ENCODE measurements at places on chromosomes 2 and 18.

GRCh38 chr2:175793648-175794047 lies 208.4 kb downstream of the LNPK start:
- DNase-seq = no peak

DNA sequence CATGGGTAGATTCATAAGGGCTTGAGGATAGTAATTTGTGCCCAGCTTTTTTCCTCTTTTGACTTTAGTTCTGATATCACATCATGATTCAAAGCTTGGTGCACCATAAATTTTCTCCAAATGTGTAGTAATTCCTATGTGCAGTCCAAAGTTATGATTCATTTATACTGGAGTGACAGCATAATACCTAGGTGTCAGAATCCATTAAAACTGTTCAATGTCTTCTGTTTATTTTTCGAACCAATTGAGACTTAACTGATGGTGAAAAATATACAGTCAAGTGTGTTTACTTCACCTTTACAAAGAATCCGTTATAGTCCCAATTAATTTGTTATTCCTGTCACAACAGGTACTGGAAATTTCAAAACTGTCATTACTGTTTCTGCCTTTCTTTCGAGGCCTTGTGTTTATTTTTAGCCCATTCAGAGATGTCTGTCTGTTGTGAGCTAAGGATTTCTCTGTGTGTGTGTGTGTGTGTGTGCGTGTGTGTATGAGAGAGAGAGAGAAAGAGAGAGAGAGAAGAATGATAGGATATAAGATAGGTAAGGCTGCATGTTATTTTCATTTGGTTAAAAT lies 389.7 kb upstream of the ATP5MC3 start:
- no peak for DNase-seq

- DNase-seq = no peak
Measured at GRCh38 chr2:12099374-12099773, 352.9 kb downstream of the LPIN1 start.

DNA sequence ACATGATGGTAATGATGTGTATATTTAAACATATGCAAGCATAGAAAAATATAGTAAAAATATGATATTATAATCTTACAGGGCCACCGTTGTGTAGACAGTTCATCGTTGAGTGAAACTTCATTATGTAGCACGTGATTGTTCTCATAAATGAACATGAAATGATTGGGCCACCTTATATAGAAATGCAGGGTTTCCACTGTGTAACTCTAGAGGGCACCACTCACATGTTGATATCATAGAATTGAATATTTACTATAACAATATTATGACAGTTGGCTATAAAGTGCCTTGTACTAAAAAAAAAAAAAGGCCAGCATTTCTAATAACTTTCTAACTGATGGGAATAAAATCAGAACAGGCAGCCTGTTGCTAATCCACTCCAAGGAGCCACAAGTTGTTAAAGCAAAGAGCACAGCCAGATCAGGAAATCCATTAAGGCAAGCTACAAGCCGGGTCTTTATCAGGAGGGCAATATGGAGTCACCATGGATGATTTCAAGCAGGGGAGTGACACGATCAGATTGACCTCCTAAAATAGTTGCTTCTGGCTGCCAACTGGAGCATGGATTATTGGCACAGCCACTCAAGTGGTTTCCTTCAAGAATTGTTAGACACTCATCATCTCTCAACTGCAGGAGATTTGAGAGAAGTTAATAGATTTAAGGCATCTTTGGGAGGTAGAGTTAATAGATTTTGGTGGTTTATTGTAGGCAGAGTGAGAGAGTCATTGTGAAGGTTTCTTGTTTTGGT lies 16.7 kb downstream of the IL1F10 start:
- DNase-seq = no peak

- DNase-seq = no peak
Measured at GRCh38 chr2:54577035-54577434, 120.9 kb downstream of the SPTBN1 start.

DNA sequence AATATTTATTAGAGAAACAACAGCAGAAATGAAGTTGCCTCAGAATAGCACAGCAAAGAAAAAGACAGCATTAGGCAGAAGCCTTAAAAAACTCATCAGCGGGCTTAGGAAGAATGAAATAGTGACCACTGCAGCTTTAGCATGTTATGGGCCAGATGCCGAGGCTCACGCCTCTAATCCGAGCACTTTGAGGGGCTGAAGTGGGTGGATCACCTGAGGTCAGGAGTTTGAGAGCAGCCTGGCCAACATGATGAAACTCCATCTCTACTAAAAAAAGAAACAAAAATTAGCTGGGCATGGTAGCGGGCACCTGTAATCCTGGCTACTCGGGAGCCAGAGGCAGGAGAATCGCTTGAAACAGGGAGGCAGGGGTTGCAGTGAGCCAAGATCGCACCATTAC lies 32.4 kb downstream of the AP1S3 start:
- no peak for DNase-seq

DNA sequence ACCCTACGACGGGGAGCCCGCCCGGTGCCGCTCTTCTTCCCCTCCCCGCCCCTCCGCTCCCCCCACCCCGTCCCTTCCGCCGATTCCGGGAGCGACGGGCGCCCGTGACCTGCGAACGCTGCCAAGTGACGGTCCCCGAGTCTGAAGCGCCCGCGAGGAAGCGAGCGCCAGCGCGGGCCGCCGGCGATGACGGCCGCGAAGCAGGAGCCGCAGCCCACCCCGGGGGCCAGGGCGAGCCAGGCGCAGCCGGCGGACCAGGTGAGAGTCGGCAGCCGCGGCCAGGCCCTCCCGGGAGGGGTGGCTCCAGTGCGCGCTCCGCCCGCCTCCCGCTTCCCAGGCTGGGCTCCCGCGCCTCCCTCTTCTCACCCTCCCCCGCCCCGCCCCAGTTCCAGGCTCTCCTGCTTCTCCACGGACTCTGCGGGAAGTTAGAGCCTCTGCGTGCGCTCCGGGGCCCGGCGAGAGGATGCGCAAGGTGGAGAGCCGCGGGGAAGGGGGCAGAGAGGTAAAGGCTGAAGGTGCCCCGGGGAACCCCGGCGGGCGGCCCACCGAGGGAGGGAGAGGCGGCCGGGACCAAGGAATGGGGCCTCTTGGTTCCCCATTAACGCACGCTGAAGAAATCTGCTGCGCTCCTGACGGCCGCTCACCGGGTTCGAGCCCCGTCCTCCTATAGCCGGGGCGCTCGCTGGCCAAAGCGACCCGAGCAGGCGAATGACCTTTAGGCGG lies 719.5 kb downstream of the DPP10 start:
- no peak for DNase-seq

- peak; percentile 19 for DNase-seq
Measured at GRCh38 chr2:25570161-25570845, 103.1 kb downstream of the DTNB start.

- DNase-seq = no peak
Measured at GRCh38 chr2:101976891-101977290, 14.9 kb upstream of the IL1R2 start.

- no peak for DNase-seq
Measured at GRCh38 chr2:70607121-70607561, 53.5 kb upstream of the TGFA start.

GRCh38 chr2:171709011-171709685 lies 21.9 kb downstream of the DYNC1I2 start:
- no peak for DNase-seq
